ENCODE measurements at places on chromosomes 6 and 20.

DNA sequence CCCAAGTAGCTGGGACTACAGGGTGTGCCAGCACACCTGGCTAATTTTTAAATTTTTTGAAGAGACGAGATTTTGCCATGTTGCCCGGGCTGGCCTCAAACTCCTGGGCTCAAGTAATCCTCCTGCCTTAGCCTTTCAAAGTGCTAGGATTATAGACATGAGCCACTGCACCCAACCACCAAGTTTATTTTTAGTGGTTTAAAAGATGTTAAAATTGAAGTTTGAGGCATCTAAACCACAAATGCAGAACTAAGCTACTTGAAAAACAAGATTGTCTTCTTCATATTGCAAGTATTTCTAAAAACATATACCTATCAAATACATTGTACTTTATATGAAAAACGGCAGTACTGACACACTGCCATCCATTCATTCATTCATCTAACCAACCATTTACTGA lies 31.6 kb downstream of the WASF1 start:
- no peak overlapping the region for H3K4me3 ChIP-seq
- H3K27ac ChIP-seq = no peak overlapping the region
- peaks cover 7% of the 10 kb centered on the region for H3K27me3 ChIP-seq
- no peaks in the 10 kb centered on the region for H3K36me3 ChIP-seq
- no peak for DNase-seq

DNA sequence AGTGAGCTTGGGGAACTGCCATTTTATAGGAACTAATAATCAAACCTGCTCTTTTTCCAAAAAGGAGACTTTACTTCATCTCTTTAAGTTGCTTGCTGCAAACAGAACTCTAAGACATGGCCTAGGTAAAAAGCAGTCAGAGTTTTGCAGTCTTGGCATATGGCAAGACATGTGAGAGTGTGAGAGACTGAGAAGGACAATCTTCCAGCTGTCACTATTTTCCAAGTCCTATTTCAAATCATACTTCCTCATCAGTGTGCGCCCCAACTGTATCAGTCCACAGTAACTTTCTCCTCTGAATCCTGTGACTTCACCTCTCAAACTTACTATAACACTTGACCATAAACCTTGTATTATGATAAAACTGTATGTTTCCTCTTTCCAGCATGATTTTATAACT lies 10.4 kb downstream of the CALHM6 start:
- no peak for DNase-seq
- peaks cover 4% of the 10 kb centered on the region for H3K36me3 ChIP-seq
- no peak overlapping the region for H3K4me3 ChIP-seq
- peaks cover 19% of the 10 kb centered on the region for H3K4me1 ChIP-seq
- H3K27me3 ChIP-seq = peaks cover 18% of the 10 kb centered on the region

- H3K27ac ChIP-seq = no peak overlapping the region
- H3K4me3 ChIP-seq = no peak overlapping the region
- peaks cover 4% of the 10 kb centered on the region for H3K36me3 ChIP-seq
- H3K27me3 ChIP-seq = no peaks in the 10 kb centered on the region
- no peak for DNase-seq
- H3K4me1 ChIP-seq = peaks cover 3% of the 10 kb centered on the region
Observed at GRCh38 chr6:156283091-156283490, 494.1 kb upstream of the ARID1B start.

DNA sequence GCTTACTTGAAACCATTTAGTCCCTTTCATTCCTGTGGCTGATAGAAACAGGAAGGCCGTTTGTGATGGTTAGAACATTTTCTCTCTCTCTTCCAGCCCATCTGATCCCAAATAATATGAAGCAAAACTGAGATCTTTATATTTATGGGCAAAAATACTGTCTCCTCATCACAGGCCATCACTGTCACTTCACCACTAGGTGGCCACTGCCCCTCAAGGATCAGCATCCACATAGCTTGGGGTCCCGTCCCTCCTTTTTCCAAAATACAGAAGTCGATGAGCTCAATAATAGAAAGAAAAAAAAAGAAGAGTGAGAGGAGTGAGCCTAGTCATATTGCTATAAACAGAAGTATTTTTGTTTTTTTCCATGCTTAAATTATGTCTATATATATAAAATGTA lies 46.4 kb upstream of the LAMP5 start:
- H3K27me3 ChIP-seq = no peaks in the 10 kb centered on the region
- H3K4me3 ChIP-seq = no peak overlapping the region
- no peaks in the 10 kb centered on the region for H3K4me1 ChIP-seq
- no peak overlapping the region for H3K27ac ChIP-seq

DNA sequence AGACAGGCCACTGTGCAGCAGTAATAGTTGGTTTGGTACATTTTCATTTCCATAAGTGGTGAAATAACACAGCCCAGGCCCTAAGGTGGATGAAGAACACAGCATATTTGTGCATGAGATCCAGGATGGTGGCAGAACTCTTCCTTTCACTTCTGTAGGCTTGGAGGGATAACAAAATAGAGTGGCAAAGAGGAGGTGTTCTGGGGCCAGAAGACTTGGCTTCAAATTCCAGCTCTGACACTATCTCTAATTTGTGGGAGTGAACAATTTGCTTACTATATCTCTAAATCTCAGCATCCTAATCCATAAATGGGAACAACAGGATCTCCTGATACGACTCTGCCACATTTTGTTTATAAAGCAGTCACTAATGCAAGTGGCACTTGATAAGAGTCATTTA lies 111.7 kb upstream of the FAM184A start:
- DNase-seq = no peak
- H3K4me3 ChIP-seq = no peak overlapping the region
- no peaks in the 10 kb centered on the region for H3K27me3 ChIP-seq
- no peaks in the 10 kb centered on the region for H3K4me1 ChIP-seq
- peaks cover 28% of the 10 kb centered on the region for H3K36me3 ChIP-seq

All from activated naive CD8-positive, alpha-beta T cell treated with anti-CD3 and anti-CD28 coated beads, Interleukin-2, amount 10 ng/mL, durations not matched to agents 7 days and 5 days (primary cell).